ENCODE measurements at places on chromosomes 1 and 21.

DNA sequence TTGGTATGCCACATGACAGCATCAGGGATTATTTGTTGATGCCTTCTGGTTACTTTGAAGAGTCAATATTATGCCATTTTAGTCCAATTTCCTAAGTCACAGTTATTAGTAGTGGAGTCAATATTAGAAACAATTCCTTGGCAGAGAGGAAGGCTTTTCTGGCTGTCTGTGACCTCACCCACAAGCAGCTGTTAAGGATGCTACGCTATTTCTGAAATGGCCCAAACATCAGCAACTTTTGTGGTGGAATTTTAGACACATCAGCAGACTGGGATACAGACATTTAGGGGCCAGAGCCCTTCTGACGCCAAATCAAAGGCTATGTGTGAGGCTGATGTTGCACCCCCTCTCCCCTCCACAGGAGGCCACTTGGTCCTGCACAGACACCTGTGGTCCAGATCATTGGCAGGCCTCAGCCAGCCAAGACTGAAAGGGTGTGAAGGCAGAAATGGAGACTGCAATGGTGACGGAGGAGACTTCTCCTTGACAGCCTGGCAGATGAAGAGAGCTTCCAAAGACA is 9.2 kb upstream of the RXRG start:
- DNase-seq = no peak

DNA sequence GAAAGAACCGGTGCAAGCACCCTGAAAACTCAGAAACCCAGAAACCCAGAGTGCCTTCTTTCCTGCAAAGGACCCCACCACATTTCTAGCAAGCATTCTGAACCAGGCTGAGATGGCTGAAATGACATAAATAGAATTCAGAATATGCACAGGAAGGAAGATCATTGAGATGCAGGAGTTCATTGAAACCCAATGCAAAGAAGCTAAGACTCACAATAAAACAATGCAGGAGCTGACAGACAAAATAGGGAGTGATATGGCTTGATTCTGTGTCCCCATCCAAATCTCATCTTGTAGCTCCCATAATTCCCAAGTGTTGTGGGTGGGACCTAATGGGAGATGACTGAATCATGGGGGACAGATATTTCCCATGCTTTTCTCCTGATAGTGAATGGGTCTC is 22.8 kb upstream of the SGIP1 start:
- DNase-seq = no peak

- DNase-seq = no peak
Observed at GRCh38 chr1:240598216-240599001, 13.5 kb downstream of the GREM2 start.

DNA sequence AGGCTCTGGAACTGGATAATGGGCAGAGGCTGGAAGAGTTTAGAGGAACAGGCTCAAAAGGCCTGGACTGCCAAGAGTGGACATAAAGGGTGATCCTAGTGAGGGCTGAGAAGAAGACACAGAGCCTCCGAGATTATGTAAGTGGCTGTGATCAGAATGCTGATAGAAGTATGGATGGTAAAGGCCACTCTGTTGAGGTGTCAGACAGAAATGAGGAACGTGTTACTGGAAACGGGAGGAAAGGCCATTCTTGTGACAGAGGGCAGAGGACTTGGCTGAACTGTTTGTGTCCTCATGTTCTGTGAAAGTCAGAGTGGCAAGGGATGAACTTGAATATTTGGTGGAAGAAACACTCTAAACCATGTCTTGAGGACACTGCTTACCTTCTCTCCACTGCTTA is 6.7 kb upstream of the ABCG1 start:
- no peak for DNase-seq

DNA sequence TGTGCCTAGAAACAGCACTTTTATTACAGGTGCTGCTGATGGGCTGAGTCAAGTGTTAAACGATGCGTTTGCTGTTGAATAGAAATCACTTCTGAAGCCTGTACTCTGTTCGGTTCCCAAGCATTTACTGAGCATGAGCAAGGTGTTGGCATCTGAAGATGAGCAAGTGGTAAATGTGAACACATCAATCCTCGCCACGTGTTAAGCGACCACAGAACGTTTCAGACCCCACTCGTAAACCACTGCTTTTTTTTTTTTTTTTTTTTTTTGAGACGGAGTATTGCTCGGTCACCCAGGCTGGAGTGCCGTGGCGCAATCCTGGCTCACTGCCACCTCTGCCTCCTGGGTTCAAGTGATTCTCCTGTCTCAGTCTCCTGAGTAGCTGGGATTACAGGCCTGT is 241.2 kb downstream of the SETD4 start:
- no peak for DNase-seq
